Peyer's patch (tissue), 4 donors: ENCODE measurements at places on chromosomes 12 and 14. TPM values are rescaled to one million over a fixed set of nuclear protein-coding genes. Genes with fewer than 3 reads are reported as not detected.

Gene LRRC43
- total RNA-seq = not detected

Gene DLST
- total RNA-seq = 150 TPM

Gene C12orf75
- total RNA-seq = 19.2 TPM

Gene LRRIQ1
- total RNA-seq = not detected

Gene KRT72
- total RNA-seq = not detected

Gene MIPOL1
- 5.6 TPM for total RNA-seq

Gene CLEC4E
- total RNA-seq = not detected

Gene CARMIL3
- total RNA-seq = 1.3 TPM

Gene A2M
- 97.1 TPM for total RNA-seq

Gene TAS2R10
- not detected for total RNA-seq

Gene FGF23
- total RNA-seq = not detected

Gene PPFIA2
- total RNA-seq = not detected

Gene SAMD15
- not detected for total RNA-seq

Gene POU6F1
- total RNA-seq = 1.4 TPM
